ENCODE measurements at places on chromosomes 3 and 15.

GRCh38 chr15:37933666-37934065, 774 bp upstream of the TMCO5A start:
- no peak for DNase-seq

DNA sequence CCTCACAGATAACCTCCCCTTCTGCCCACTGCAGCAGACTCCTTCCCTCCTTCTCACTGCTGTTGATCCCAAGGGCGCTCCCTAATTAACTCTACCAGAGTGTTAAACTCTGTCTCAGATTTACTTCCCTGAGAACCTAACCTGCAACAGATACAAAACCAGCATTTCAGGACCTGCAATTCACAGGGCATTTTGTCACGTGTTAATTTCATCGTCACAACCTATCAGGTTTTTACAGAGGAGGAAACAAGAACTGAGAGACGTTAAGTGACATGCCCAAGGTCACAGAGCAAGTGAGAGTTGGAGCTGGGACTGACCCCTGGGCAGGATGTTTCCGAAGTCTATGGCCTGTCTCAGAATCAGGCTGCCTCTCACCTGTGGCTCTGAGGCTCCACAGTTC, 223.9 kb downstream of the UACA start:
- DNase-seq = no peak

- no peak for DNase-seq
Observed at GRCh38 chr3:149004622-149005021, 13.3 kb downstream of the GYG1 start.

DNA sequence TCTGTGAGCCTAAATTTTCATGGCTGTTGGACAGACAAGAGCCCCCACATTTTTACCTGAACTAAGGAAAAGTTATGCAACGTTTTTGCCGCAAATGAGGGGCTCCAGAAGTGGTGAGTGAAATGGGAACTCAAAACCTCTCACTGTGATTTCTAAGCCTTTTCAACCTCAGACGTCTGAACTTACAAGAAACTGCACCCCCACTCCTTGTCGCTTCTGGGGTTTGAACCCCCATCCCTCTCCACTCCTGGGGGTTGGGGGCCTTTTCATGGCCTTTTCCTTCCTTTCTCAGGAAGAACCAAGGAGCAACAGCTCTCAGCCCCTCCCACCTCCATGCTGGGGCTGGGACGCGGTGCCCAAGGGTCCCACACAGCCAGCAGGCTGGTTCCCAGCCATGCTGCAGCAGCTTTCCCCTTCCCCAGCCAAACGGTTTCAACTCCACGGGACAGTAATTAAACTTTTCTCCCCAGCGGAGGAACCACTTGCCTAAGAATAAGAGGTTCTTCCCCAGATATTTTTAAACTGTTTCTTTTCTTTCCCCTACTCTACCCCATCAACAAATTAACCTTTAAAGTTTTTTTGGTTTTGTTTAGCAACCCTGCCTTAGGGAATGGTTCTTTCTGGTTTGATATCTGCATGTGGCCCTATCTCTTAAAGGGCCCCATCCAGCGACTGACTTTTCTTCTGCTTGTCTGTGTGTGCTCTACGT, 387.6 kb upstream of the CBLB start:
- DNase-seq = no peak

GRCh38 chr3:9913601-9914000, 3.3 kb upstream of the IL17RC start:
- no peak for DNase-seq

DNA sequence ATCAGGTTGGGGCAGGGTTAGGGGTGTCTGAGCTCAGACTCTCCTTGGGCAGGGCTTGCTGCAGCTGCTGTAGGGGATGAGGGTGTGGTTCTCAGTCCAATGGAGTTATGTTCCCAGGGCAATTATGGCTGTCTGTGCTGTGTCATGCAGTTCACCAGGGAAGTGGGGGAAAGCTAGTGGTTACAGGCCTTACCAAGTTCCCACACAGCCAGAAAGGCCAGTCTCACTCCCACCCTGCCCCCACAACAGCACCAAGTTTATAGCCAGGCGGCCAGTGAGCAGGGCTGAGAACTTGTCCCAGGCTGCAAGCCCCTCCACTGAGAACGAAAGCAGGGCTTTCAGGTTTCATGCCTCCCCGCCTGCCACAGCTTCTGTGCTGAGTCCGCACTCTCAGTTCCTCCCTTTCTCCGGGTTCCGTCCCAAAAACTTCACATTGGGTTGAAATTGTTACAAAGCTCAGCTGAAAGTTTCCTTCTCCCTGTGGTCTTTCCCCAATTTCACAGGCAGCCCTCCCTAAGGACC, 19.6 kb upstream of the CPOX start:
- no peak for DNase-seq

- no peak for DNase-seq
Observed at GRCh38 chr3:64928683-64929082, 240.9 kb upstream of the ADAMTS9 start.

DNA sequence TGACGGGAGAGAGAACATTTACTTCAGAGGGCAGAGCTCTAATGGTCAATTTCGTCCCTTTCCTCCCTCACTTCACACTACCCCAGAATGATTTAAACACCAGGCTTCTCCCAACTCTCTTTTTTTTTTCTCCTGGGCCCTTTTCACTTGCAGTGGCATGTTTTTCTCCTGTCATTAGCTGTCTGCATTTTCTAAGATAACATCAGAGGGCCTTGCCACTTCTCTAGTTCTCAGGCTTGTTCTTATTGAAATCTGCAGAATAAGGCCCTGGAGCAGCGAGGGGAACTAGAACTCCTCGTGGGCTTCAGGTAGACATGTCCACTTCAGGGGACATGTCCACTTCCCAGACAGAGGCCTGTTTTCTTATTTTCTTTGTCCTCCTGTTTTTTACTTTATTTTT, 514.4 kb upstream of the TBL1XR1 start:
- no peak for DNase-seq

- DNase-seq = no peak
Observed at GRCh38 chr3:13420831-13421765, 976 bp upstream of the NUP210 start.

DNA sequence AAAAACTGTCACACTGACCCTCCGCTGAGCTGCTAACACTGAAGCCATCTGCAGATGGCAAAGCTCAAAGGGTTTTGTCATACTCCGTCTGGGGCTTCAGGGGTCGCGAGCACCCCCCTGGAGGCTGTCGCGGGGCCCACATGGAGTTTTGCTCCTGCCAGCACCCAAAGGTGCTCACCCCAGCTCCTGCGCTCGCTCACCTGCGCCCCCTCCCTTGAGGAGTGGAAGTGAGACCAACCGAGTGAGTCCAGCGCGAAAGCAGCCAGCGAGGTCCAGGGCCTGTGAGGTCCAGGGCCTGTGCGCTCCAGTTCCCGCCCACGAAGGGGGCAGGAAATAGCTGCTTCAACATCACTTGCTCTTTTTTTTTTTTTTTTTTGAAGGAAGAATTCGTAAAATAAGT, 208.5 kb downstream of the ROBO2 start:
- no peak for DNase-seq

GRCh38 chr3:179958759-179959158, 78.0 kb downstream of the PEX5L start:
- no peak for DNase-seq

DNA sequence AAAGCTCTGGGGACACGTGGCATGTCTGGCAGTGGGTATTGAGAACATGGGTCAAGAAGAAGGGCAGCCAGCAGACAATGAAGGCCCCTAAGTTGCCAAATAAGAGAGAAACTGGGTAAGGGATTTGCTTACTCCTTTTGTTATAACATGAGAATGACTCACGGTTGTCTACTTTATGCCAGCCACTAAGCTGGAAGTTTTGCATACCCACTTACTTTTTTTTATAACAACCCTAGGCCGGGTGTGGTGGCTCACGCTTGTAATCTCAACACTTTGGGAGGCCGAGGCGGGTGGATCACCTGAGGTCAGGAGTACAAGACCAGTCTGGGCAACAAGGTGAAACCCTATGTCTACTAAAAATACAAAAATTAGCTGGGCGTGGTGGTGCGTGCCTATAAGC, 50.0 kb downstream of the DRD3 start:
- no peak for DNase-seq

DNA sequence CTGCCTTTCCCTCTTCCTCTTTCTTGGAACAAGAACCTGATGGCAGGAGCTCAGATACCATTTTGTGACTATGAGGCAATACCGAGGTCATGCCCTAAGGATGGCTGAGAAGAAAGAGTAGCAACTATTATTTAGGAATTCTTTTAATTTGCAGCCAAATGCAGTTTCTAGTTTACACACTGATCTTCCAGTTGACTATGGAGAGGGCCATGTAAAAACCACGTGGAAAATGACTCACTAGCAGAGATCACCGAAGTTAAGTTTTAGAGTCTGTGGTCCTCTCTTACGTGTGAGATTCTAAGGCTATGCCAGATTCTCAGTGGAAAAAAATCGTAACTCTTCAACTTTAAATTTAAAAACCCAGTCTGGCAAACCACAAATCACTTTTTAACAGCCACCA, 7.8 kb downstream of the BNC1 start:
- no peak for DNase-seq

Measured in epithelial cell of prostate (primary cell).